LHCN-M2 (cell line): ENCODE measurements at places on chromosomes 11 and 22.

- DNase-seq = no peak
These were observed 123.0 kb downstream of the WT1 start for GRCh38 chr11:32312206-32312817.

- no peak for DNase-seq
These were observed 113.4 kb upstream of the C11orf87 start for GRCh38 chr11:109308551-109308950.

DNA sequence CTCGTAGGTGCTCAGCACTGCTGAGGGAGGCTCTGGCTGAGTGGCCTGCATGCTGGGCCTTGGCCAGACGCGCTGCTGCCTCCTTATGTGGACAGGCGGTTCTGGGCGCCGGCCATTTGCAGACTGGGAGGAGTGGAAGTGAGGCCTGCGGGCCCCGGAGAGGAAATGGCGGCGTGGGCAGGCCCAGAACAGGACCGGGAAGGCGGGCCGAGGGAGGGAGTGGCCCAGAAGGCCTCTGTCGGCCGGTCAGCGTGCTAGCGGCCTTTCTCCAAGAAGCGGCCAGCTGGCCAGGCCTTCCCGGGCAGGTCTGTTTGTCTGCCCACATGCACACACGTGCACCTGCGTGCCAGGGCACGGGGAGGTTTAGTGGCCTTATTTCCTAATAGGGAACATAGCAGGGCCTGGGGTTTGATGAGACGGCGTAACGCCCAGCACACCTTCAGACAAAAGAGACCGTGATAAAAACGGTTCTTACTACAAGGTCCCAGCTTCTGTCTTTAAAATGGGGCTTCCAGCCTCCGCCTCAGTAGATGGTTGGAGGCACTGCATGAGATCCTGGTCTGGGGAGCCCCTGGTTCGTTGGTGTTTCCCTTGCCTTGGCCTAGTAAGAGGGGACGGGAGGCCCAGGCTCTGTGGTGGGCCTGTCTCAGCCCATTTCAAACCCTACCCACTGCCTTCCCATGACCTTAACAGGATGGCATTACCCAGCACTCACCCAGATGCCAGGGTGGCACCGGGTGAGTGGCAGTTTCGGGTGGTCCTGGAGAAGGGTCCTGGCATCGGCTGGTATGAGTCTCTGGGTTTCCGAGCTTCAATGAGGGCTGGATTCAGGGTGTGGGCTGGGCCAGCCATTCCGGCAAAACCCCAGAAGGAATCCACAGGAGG lies 65.1 kb upstream of the PPARA start:
- DNase-seq = peak; percentile 89

GRCh38 chr11:1206391-1207271 lies 16.2 kb upstream of the MUC5B start:
- no peak for DNase-seq

DNA sequence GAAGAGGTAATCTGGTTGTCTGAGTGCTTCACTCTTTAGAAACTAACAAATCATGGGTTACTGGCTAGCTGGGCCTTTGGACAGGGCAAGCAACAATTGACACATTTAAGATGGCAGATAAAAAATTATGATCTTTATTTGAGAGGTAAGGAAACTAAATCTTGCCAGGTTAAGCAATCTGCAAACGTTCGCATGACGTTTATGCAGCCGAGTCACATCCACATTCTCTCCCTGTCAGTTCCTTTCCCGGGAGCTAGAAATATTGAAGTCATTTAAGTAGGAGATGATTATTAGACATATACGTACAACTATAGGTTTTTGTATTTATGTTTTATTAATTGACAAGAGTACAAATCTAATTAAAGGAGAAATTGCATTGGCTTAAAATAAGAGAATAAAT lies 57.4 kb upstream of the RCN1 start:
- no peak for DNase-seq

DNA sequence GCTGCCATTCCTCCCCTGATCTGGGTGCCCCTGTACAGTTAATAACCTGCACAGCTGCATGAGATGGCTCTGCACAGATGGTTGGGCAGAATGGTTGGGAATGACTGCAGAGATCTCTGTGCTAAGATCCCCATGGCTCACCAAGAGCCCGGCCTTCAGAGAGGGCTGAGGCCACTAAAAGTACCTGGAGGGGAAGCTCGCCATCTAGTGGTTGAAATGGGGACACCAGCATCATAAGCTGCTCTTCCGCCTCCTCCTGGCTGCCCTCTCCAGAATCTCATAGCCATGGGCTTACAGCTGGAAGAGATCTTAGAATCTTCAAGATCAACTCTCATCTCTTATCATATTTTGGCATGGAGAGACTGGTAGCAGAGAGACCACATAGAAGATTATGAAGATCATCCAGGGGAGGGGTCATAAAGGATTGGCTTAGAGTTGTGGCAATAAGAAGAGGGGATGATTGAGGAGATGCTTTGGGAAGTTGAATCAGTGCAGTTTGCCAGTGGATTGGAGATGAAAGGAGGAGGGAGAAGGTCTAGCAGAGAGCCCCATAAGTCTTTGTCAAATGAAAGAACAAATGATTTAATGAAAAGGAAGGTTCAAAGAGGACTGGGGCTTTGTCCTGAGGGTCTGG lies 22.0 kb upstream of the TLCD5 start:
- peak; percentile 53 for DNase-seq

DNA sequence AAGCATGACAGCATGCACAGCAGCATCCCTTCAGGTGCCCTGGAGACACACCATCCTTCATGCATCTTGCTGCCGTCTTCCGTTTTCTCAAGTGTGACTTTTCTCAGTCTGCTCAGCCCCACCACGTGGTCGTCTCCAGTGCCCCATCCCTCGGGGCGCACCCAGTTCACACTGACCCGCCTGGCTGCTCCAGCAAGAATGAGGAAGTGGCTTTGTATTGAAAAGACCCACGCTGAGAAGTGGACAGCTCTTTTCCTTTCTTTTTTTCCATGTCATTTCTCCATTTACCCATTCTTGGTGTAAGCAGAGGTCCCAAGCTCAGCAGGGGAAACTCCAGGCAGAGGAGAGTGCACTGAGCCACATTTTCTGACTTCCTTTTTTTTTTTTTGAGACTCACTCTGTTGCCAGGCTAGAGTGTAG lies 14.5 kb downstream of the SERPINH1 start:
- DNase-seq = no peak

- DNase-seq = no peak
These were observed 469 bp downstream of the KCNK7 start for GRCh38 chr11:65595131-65595530.

DNA sequence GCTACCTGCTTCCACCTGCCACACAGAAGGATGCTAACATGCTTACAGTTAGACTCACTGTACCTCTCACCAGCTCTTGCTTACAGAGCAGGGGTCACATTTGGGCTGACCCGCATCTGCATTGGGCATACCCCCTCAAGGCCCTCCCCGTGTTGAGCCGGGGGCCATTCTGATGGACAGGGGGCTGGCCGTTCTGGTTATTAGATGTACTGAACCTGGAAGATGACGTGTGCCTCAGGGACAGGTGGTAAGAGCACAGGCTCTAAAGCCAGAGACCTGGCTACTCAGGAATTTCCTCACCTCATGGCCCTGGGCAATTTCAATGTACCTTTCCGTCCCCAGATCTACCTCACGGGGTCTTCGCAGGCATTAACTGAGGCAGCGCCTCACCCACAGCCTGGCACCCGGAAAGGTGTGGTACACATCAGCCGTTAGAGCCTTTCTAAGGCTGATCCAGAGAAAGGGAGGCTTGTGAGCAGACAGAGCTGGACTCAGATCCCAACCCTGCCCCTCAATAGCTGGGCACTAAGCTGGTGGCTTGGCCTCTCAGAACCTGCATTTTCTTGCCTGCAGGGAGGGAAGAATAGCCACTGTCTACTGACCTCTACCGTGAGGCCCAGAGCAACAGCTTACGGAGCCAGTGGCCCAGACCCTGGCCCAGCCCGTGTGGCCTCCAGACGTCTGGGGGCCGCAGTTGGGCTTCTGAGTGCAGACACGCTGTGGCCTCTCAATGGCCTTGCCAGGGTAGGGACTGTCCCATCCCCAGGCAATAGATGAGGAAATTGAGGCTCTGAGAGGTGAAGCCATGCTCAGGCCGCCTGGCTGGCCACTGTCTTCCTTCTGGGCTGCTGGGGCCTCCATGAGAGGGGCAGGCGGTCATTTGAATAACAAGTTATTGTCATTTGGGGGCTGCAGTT lies 100.6 kb downstream of the MORC2 start:
- DNase-seq = no peak

GRCh38 chr11:44475114-44475686 lies 90.3 kb upstream of the CD82 start:
- DNase-seq = no peak

- peak; percentile 38 for DNase-seq
These were observed 55.5 kb downstream of the DGCR2 start for GRCh38 chr22:19066531-19067271.

DNA sequence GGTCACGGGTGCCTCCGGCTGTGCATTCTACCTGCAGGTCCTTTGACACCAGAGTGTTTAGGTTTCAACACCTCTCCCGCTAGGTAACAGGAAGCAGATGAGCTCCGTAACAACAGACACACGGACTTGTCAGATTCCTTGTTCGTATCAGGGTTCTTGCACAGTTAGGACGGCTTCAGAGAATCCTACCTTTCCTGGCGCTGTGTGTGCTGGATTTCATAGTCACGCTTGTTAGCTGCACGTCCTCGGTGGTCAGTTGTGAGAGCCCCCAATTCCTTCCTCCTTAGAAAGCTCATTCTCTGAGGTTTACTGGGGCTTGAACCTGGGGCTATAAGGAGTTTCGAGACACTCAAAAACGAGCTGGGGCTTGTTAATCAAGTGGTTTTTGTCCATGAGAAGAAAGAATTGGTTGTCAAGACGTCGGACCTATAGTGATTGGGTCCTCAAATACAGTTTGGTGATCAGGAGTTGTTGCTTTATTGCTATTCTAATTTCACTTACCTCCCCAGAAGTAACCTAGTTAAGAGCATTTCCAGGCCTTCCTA lies 664 bp downstream of the DDB2 start:
- no peak for DNase-seq

GRCh38 chr11:92130421-92130831 lies 94.2 kb upstream of the FAT3 start:
- DNase-seq = no peak

- no peak for DNase-seq
These were observed 419.7 kb upstream of the CNTN5 start for GRCh38 chr11:98600786-98601773.

GRCh38 chr11:617199-617911 lies 1.6 kb upstream of the IRF7 start:
- DNase-seq = no peak

DNA sequence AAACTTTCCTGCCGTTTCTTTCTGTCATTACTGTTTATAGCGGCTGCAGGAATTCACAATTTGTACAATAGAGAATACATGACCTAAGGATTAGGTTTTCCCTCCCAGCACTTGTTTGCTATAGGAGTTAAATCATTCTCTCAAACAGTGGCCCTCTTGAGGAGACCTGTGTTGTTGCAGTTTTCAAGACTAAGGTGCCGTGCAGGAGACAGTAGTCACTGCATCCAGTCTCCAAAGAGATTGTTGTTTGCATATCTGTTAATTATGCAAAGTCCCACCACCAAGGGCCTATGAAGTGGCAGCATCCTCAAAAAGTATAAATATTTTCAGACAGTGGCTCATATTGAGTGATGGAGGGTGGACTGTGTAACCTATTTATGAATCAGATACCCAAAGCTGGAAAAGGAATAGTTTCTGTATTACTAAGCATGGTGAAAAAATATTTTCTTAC lies 2.3 kb downstream of the PRSS23 start:
- DNase-seq = peak; percentile 62

DNA sequence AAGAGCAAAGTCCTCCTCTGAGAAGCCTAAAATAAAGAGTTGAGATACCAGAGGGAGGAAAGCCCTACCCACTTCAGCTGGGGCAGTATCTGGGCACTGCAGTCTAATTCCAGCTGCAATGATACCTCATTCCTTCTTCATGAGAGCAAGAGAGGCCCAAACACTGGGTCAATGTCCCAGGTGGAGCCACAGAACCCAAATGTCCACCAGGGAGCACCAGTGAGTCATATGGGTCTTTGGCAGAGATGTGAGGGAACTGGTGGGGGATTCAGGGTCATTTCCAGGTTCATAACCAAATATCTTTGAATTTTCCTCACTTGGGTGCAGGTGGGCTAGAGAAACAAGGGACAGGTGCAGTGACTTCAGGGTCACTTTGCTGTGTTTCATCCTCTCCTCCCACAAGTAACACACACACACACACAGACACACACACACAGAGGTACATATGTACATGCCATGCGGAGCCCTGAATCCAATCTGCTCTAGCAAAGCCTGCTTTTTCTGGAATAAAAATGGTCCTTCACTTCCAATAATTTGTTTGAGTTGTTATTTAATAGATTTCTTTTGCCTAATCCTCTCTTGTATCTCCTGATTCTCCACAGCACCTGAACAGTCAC lies 585.4 kb downstream of the SOX6 start:
- DNase-seq = peak; percentile 24

DNA sequence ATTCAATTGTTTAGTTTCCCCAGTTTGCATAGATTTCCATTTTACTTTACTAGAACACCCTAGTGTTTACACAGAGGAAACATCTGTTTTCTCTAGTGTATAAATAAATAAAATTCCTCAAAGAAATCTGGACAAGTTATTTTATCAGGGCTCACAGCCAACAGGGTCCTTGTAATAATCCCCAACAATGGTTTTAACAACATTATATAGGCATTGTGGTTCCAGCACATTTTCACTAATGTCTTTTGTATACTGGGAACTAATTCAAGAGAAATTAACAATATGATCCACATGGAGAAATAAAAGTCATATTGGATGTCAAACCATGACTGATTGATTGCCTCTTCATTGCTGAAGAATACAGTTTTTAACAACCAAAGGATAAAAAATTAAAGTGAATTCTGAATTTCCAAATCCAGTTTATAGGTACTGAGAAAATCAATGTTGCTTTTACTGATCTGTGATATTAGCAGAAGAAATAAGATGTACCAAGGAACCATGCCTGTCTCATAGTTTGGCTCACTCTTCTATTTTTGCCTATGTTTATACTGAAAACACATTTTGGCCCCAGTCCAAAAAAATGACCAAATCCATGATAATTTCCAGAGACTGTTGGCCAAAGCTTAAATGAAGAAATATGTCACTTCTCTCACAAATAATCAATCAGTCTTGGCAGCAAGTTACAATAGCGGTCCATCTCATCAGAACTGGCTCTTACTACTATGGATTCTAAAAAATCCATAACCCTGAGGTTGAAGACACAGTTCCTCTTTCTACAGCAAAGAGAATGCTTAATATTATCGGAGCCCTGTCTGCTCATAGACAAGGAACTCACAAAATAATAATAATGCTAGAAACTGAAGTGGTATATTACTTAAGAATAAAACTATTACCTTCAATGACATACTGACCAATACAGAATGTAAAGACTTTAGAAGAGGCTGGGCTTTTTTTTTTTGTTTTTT lies 1.4 kb upstream of the MS4A13 start:
- peak; percentile 23 for DNase-seq
